NCI-H460 (cell line): ENCODE measurements at places on chromosomes 16 and 17. TPM values are rescaled to one million over a fixed set of nuclear protein-coding genes. Genes with fewer than 3 reads are reported as not detected.

DNA sequence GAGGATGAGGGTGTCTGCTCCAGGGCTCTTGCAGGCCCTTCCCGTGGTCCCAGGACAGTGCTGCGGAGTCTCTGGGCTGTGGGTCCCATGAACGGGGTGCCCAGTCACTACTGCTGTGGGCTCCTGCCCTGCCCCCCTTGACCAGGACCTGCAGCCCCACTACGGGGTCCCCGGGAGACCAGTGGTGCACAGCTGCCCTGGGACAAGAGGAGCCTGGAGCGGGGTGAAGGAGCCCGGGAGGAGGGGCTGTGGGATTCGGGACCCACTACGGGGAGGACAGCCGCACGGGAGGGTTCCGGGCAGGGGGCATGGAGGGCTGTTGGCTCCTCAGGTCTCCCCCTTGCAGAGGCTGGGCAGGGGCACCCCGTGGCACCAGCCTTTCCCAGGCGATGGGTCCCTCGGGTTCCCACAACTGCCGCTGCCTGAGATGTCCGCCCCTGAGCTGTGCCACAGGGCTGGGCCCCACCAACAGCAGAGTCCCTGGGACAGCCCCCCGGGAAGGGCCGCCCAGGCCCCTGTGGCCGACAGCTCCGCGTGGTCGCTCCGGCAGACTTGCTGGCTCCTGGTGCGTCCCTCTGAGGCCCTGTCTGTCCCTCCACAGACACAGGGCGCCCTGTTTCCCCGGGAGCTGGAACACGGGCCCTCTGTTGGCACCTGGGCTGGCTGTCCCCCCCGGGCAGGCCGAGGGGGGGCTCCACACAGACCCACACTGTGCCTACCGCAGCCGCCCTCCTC is 52.1 kb upstream of the GNG13 start:
- DNase-seq, result no peak

- DNase-seq, result no peak
Measured at GRCh38 chr17:74744349-74744713, 4.1 kb upstream of the NHERF1 start.

DNA sequence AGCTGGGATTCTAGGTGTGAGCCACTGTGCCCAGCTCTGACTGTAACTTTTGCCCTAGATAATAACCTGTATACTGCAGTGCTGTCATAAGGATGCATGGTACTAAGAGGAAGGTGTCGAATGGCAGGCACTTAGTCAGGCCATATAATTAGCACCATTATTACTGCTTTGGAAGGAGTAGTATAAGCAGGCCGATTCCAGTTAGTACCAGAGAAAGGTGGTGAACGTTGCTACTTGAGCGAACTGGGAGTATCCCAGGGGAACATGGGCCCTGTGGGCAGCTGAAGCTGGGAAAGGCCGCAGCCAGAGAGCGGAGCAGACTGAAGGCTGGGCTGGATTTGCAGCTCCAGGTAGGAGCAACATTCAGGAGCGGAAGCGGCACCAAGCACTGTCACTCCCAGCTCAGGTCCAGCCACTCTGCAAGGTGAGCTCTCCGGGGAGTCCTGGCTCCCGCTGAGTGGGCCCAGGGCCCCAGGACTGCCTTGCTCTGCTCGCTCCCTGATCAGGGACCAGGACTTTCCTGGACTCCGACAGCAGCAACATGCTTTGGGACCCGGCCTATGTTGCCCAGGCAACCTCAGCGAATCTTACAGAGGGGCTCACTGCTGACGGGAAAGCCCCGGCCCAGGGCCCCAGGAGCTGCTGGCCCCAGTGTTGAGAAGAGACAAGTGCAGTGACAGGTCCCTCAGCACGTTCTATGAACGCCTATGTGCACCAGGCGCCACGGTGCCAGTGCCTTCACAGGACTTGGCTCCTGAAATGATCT is 28.6 kb downstream of the C16orf74 start:
- no peak for DNase-seq

- DNase-seq, result no peak
Measured at GRCh38 chr17:82366749-82367148, 4.8 kb upstream of the UTS2R start.

C17orf107 gene
- 0.59 and 0.63 TPM in 2 replicates for total RNA-seq

DNA sequence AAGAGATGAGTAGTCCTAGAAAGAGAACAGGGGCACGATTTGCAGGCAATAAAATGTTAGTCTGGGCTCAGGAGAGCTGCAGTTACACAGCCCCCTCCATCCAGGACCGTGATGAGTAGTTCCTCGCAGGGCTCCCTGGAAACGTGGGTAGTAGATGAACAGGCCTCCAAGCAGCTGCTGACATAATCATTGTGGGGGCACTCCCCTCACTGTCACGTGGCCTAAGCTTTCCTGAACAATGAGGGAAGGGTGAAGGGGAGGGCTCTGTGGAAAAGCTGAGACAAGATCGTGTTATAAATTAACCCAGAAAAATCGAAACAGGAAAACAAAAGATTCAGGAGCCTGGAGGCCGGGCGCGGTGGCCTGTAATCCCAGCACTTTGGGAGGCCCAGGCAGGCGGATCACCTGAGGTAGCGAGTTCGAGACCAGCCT is 1.3 kb upstream of the PER1 start:
- DNase-seq, result no peak

DNA sequence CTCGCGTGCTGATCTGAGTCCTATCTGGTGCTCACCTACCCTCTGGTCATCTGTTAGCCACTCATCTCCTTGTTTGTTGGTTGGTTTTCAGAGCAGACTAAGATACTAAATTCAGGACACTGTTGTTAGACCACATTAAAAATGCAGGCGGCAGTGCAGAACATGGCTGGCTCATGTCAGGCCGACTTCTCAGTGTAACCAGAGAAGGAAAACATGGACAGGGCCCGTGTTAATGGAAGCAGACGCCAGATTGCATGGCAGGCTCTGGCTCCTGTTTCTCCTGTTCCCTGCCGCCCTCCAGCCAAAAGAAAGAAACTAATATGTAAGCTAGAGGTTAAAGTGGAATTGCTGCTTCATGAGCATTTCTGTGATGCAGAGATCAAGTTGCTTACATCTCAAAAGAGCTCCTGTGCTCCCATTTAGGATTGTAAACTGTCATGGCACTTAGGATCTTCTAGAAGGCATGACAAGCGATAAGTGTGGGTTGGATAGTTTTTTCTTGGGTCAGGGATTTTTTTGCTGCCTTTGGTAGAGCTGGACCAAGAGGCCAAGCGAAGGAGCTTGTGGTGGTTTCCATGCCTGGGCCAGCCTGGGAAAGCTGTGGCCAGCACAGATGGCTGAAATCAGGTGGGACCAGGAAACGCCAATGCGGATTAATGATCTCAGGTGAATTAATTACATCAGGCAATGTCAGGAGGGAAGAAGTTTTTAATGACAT is 56.1 kb downstream of the YPEL2 start:
- no peak for DNase-seq

DNA sequence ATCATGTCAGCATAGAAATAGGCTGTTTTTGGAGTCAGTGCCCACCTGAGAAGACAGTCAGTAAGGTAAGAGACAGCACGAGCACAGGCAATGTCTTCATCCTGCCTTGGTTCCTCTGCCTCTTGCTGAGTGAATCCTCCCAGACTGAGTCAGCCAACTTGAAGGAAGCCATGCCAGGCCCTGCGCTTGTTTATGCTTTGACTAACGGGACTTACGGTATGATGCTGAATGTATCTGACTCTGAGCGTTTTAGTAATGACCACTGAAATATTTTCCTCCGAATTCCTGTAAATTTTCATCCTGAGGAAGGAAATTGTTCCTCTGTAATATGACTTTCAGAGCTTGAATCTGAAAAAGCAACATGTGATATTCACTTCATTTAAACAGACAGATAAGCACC is 18.0 kb downstream of the C17orf67 start:
- no peak for DNase-seq

TMEM100 gene
- 43.0 and 49.6 TPM in 2 replicates for total RNA-seq

ZNF205 gene
- 12.0 and 13.5 TPM in 2 replicates for total RNA-seq
